Activated T-cell treated with anti-CD3 and anti-CD28 coated beads for 24 hours (primary cell): ENCODE measurements at places on chromosomes 6 and 20.

- no peak for DNase-seq
Measured at GRCh38 chr6:42562788-42563405, 932 bp upstream of the UBR2 start.

GRCh38 chr6:124066946-124067552 is 263.4 kb downstream of the NKAIN2 start:
- no peak for DNase-seq

DNA sequence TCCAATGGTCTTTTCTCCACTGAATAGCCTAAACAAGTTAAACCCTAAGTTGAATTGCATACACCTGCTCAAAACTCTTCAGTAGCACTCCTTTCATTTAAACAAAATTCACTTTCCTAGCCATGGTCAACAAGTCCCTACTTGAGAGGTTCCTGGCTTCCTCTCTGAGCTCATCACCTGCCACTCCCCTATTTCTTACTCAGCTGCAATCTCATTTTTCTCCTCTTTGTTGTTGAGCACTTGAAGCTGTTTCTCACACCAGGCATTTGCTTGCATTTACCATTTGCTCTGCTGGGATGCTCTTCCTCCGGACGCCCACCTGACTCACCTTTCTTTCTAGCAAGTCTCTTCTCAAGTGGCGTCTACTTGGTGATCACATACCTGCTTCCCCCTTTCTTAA is 38.5 kb downstream of the EDN1 start:
- no peak for DNase-seq

DNA sequence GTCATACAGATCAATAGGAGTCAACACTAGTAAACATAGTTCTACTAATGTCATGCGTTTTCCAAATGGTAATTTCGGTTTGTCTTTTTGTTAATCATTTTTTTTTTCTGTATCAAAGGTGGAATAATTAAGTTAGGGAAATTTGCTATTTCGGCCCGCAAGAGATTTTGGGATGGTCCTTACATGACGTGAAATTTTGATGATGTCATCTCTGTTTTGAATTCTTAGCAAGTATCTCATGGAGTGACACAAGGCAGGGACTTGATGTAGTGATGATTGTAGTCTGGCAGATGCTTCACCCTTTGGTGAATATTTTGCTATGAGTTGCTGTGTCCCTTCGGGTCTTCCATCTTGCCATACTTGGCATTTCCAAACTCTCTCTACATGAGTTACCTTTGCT is 608.0 kb downstream of the BCKDHB start:
- DNase-seq = no peak

DNA sequence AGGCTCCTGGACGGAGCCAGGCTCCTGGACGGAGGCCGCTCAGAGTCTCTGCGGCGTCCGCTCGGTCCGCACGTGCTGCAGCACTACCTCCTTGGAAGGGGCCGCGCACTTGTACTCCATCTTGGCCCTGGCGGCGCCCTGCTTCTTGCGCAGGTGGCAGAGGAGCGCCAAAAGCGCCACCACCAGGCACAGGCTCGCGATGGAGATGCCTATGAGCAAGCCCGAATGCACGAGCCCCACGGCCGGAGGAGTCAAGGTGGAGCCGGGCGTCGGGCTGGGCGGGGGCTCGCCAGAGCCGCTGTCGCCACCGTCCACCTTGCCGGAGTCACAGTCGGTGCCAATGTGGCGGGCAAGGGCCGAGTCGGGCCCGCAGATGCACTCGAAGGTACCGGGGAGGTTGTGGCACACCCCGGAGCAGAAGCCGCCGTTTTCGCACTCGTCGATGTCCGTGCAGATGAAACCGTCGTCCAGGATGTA is 1.7 kb downstream of the THBD start:
- DNase-seq = no peak

GRCh38 chr6:146985111-146985510 is 219.1 kb upstream of the STXBP5 start:
- DNase-seq = no peak

GRCh38 chr6:9140951-9141460 is 705.7 kb upstream of the SLC35B3 start:
- DNase-seq = no peak

- no peak for DNase-seq
Measured at GRCh38 chr6:6546318-6547109, 42.0 kb upstream of the LY86 start.

DNA sequence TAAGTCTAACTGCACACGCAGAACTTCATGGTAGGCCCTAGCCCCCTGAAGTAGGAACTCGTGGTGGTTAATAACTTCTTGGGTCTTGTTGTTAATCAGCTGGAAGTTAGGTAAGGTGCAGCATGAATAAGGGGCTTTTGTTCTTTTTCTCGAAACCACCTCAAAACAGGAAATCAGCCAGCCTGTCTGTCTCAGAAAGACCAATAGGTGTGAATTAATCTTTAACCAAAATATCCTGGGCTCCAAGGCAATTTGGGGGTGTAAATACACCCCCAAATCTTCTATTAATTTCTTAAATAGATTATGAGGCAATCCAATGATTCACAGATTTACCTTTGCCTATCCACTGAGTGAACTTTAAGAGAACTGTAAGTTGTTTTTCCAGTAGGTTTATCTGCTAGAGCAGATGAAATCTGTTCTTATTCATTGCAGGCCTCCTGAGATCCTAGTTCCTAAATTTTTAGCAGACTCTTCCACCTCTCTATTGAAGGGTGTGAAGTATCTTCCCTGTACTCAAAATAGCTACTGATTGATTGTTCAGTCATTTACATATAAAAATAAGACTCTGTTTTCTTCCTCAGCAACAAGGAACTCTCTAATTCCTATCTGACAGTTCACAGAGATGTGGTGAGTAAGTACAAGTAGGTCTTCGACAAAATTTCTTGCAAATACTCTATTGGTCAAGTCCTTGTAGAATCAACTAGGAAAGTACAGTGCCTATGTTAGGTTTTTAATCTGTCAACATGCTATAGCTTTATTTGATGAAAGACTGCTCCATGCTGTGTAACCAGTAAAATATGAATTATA is 427.1 kb upstream of the NOX3 start:
- DNase-seq = no peak

- no peak for DNase-seq
Measured at GRCh38 chr20:23277316-23277715, 73.3 kb upstream of the NXT1 start.

DNA sequence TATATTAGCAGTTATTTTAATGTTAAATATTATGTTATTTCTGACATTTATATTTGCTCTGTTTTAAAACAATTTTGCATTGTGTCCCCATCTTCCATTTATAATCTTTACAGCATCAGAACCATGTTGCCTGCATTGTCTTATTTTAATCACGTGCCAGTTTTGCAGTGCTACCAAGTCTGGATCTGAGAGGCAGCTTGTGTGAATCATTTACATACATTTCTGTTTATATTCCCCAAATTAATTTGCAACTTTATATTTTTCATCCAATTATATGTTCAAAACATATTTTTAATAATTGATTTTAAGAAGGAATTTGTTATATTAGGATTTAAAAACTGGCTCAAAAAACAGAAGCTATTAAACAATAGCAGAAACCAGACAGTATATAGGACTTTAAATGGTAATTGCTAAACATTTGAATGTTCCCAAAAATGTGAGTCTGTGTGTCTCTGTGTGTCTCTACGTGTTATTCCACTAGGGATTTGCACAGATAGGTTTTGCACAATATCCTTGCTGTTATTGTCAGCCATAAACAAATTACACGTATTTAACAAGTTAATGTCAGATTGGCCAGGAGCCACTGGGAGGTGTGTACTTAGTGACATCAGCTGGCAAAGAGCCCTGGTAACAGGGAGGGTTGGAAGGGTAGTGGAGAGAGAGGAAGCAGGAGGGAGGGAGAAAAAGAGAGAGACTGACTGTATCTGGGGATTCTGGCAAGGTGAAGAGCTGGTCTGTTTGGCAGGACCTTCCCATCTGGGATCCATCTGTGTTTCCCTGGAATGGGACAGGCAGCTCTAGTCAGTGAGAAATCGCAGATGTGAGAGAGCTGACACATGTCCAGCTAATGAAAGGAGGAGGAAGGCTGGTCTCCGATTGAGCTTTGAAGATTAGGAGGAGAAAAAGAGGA is 72.1 kb downstream of the CBFA2T2 start:
- no peak for DNase-seq

DNA sequence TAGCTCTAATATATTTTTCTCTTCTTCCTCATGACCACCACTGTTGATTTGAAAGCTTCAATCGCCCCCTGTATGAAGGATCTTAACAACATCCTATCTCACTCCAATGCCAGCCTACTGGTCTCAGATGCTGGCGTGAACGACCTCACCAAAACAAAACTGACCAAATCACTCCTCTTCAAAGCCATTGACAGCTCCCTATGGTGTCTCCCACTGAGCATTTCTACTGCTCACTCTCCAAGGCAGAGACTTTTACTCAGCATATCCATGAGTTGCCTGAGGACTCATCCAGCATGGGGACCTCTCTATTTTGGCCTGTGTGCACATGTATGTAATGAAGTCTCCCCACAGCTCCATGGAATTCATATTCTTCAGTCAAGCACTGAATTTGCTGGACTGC is 520.4 kb downstream of the TFAP2B start:
- DNase-seq = no peak

DNA sequence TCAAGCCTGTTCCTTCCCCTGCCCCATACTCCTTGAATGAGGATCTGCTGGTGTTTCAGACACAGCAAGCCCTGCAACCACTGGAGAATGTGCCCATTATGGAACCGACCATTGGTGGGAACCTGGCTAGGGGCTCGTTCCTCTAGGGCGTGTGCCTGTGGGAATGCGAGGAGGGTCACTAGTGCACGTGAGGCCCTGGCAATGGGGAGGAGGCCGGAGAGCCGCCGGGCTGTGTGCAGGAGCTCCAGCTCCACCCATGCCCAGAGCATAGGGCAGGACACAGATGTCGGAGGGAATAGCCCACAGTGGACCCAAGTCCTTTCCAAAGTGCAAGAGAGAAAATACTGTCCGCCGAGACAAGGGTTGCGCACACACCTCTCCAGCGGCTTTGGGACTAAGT is 99.3 kb downstream of the ERMARD start:
- DNase-seq = no peak

- DNase-seq = no peak
Measured at GRCh38 chr6:51578362-51578761, 509.1 kb downstream of the PKHD1 start.

DNA sequence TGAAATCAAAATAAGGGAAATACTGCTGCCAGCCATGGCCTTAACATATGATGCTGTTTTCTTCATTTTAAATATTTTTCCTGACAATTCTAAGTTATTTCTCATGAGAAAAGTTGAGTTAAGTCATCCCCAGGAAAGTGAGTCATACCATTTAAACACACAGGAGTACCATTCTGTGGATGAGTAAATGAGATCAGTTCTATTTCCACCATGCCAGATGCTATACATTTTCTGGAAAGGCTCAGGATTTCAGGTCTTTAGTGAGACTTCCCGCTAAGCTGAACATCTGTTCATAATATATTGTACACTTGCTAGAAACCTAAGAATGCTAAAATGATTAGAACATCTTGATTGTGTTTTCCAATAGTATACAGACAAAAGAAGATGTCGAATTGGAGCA is 256.2 kb upstream of the MANEA start:
- DNase-seq = no peak

- DNase-seq = no peak
Measured at GRCh38 chr6:111114482-111114881, 27.2 kb downstream of the SLC16A10 start.

DNA sequence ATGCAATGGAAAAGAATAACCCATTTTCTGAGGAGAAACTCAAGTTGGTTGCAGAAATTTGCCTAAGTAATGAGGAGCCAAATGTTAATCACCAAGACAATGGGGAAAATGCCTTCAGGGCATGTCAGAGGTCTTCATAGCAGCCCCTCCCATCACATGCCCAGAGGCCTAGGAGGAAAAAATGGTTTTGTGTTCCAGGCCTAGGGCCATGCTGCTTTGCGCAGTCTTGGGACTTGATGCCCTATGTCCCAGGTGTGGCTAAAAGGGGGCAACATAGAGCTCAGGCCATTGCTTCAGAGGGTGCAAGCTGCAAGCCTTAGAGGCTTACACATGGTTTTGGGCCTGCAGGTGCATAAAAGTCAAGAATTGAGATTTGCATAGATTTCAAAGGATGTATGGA is 485.9 kb downstream of the EYS start:
- DNase-seq = no peak

DNA sequence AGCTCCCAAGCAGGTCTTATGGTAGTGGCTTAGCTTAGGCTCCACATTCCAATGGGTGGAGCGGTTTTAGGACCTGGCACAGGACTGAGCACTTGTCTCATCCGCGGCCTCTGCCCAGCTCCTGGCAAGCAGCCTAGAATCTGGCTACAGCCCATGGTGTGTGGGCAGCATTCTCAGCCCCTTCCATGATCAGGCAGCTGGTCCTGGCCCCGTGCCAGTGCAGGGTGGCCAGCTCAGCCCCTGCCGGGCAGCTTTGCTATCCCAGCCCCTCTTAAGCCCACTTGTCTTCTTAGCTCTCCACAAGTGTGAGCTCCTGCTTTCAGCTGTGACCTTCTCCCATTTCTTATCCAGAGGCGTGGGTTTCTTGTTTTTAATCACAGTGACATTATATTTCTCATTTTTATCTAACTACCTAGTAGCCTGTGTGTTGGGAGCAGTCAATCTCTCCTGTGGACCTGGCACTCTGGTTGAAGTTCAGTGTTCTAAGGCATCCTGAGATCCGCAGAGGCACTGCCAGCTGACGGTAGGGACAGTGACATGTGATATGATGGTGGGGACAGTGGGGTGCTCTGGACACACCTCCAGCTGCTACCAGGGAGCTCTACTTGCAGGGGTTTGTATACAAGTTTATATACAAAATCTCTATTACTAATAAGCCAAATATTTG is 119.9 kb upstream of the PRND start:
- no peak for DNase-seq

DNA sequence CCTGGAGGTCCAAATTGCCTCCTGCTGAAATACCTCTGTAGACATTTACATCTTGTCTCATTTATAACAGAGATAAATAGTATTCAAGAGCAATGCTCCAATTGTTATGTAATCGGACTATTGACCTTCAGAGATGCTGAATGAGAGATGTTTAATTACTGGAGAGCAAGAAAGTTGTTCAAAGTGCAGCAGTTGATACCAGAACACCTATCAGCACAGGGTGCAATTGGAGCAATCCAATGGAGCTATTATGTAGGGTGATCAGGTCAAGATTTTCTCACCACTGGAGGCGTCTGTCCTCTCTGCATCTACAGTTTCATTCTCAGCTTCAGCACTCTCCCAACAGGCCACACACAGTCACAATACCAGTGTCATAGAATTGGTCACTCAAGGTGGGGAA is 19.5 kb upstream of the TMX4 start:
- no peak for DNase-seq
